NCI-H1092 (cell line): ENCODE measurements at places on chromosomes 12 and 14.

- DNase-seq, result no peak
Measured at GRCh38 chr12:110330544-110330943, 49.5 kb downstream of the ATP2A2 start.

- no peak for DNase-seq
Measured at GRCh38 chr12:131330106-131330815, 376.6 kb downstream of the ADGRD1 start.

DNA sequence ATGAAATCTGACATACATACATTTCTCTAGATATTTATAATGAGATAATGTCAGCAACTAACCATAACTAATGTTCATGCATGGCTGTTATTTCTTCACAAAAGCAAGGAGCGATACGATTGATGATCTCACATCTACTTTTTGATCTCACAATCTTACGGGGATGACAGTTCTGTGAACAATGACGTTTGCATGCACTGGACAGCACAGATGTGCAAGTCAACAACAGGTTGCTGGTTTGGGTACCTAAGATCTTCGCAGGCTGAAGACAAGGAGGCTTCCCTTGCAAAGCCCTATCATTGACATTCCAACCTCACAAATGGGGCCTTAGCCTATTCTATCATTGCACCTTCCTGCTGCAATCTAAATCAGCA lies 53.6 kb downstream of the C12orf42 start:
- DNase-seq, result no peak

GRCh38 chr14:100864206-100864605 lies 38.3 kb downstream of the MEG3 start:
- DNase-seq, result no peak

- DNase-seq, result no peak
Measured at GRCh38 chr14:49703965-49704364, 11.0 kb downstream of the KLHDC1 start.

DNA sequence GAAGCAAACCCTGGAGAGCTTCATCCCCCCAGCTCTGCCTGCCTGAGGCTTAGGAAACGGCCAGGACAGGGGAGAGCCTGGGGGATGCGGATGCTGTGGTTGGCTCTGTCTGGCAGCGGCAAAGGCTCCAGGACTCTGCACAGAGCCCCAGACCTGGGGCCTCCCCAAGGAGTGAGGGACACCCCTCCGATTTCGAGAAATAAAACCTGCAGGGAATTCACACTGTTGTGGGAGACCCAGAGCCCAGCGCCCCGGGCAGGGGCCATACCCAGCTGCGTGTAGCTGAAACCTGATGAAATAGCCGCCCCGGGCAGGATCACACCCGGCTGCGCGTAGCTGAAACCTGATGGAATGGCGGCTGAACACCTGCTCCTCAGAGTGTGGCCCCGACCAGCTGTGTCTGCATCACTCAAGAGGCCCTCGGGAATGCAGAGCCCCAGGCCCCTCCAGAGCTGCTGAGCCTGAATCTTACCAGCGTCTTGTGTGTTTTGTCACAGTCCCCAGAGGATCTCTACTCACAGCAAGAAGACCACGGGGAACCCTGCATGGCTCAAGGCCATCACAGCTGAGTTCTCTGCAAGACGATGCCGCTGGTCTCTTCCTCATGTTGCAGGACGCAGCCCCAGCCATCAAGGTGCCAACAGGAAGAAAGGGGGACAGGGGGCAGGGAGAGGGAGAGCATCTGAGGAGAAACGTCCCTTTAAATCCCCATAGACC lies 46.5 kb upstream of the GALNT9 start:
- DNase-seq, result no peak

DNA sequence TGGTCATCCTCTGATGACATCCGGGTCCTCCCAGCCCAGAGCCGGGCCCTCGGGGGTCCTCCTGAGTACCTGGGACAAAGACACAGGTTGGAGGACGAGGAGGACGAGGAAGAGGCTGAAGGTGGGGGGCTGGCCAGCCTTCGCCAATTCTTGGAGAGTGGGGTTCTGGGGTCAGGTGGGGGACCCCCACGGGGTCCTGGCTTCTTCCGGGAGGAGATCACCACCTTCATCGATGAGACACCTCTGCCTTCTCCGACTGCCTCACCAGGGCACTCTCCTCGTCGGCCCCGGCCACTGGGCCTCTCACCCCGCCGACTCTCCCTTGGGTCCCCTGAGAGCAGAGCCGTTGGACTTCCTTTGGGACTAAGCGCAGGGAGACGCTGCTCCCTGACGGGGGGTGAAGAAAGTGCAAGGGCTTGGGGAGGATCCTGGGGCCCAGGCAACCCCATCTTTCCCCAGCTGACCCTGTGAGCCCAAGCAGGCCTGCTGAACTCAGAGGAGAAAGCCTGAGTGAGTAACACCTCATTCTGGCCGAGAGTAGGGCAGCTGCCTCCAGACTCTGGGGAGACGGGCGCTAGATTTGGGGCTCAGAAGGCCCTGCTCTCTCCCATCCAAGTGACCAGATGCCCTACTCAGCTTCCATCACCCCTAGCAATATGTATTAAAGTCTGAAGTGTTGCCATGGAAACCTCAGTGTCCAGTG lies 1.3 kb upstream of the P3H3 start:
- no peak for DNase-seq

GRCh38 chr12:47808574-47809365 lies 10.9 kb downstream of the HDAC7 start:
- DNase-seq, result no peak

- no peak for DNase-seq
Measured at GRCh38 chr12:8860165-8860961, 37.9 kb downstream of the A2ML1 start.

DNA sequence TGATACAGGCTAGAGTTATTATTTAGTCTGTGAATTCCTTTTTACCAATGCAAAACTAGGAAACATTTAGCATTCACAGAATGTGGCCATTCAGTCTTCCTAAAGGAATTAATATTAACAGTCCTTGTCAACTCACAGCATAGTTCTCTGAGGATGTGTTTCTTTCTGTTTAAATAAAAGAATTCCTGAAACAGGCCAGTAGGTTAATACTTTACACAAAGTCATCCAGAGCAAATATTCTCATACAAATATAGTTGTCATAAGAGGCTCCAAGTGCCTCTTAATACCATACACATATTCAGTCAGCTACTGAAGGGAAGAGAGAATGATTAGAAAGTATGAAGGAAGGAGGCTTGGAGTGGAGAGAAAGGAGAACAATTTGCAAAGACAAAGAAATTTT lies 120.1 kb downstream of the LMNTD1 start:
- no peak for DNase-seq

DNA sequence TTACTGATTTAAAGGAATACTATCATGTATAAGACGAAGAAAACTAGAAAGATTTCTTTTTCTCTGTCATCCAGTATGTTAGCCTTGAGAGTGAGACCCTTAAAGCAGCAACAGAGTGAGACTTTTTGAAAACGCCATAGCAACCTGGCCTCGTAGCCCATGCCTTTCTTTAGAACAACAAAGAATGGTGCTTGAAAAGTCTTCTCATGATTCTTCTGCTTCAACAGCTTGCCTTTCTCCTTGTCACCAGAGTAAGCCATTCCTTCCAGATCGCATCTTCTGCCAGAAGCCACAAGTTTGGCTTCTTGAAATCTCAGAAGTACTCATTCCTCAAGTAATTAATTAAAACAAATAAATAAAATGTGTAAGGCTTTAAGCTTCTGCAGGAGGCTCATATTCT lies 109.3 kb downstream of the PDE3A start:
- DNase-seq, result no peak

- no peak for DNase-seq
Measured at GRCh38 chr14:68834816-68835215, 41.9 kb upstream of the ZFP36L1 start.

- DNase-seq, result no peak
Measured at GRCh38 chr12:19525274-19525673, 86.0 kb downstream of the AEBP2 start.

DNA sequence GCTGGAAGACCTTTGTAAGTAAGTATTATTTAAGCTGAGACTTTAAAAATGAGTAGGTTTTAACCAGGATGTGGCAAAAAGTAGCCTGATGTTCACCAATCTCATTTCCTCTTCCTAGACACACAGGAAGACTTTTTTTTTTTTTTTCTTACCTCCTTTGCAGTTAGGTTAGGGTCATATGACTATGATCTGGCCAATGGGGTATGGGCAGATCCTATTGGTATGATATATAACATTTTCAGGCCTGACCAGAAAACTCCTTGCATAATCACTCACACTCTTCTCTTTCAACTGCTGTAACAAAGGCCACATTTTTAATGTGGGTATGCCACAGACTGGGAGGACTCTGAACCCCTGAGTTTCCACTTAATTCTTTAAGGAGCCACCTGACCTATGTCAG lies 2.7 kb upstream of the RPS6KA5 start:
- DNase-seq, result no peak

- no peak for DNase-seq
Measured at GRCh38 chr12:39420043-39420442, 22.9 kb downstream of the KIF21A start.

DNA sequence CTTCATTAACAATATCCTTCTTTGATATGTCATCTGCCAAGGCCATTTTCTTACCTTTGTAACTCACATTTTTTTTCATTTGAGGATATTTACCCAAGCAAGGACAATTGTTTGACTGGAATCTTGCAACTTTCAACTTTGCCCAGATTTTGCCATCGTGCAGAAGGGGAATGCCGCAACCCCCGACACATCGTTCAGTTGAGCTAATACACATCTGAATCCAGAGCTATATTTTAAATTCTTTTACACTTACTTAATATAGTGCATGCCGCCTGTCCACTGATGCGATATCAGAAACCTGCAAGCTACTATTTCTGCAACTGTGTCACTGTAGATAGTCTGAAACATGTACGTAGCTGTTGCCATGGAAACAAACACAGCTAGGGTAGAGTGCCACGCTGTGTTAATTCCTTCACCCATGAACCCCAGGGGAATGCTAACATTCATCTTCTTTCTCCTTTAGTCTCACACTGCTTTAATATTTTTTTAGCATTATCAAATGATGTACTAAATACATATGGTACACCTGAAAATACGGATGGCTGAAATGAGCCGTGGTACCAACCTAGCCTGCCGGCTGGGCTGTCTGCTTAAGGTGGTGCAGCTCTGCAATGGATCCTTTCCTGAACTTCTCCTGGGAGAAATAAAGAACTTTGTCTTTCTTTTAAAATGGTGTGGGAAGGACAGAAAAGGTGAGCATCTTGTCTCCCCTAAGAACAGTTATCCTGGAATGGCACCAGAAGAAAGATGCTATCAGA lies 77.0 kb upstream of the FOXN3 start:
- DNase-seq, result no peak

- no peak for DNase-seq
Measured at GRCh38 chr12:15834575-15834974, 45.4 kb upstream of the EPS8 start.

DNA sequence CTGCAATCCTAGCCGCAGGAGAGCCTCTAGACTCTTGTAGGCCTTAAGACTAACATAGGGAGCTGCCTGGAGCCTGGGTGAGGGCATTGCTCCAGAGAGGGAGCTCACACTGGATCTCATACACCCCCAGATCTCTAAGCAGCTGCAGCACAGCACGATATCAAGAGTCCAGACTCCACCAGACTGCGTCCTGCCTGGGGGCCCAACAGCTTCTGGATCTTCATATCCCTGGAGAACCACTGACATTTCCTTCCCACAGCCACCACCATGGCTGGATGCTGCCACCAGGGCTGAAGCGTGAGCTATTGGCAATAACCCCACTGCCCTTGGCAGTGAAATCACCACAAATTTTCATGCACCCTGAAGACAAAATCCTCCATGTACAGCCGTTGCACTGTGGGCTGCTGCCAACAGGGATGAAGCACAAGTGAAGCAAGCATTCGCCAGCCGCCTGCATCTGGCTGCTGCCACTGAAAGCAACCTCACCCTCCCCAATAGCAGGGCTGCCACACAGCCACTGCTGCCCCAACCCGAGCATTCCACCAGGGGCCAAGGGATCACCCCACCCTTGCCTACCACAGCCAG lies 28.2 kb downstream of the CACNA2D4 start:
- no peak for DNase-seq

DNA sequence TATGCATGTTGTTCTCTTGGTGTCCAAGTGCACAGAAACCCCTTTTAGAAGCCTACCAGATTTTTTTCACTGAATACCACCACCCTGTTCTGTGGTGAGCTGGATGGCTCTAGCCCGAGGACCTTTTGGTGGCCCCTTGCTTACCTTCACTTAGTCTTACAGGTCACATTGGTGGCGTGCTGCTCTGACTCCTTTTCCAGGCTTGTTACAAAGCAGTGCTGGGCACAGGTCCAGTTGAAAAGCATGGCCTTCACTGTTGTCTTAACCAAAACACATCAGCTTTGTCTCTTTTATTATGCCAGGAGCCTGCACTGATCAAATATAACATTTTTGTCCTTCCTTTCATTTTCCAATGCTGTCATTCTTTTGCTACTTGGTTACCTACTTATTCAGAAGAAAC lies 43.6 kb upstream of the ARHGAP5 start:
- DNase-seq, result no peak

- DNase-seq, result no peak
Measured at GRCh38 chr12:120260607-120261006, 4.9 kb downstream of the PXN start.

DNA sequence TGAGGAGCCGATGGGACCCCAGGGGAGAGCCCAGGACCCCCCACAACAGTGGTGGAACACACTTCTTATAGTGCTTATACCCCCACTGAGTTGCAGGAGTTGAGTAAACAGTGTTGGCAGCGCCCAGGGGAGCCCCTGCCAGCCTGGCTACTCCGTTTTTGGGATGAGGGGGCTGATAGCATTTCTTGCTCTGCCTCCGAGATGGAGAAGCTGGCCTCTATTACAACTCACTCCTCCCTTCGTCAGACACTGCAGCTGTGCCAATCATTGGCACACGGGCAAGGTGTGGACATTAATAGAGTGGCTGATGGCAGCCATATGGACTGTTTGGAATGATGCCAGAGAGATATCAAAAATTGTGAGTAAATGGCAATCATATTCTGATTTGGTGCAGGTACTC lies 94.9 kb upstream of the TMPO start:
- no peak for DNase-seq

- DNase-seq, result no peak
Measured at GRCh38 chr14:69760810-69761209, 6.1 kb upstream of the SRSF5 start.

GRCh38 chr12:59429766-59430165 lies 166.1 kb upstream of the SLC16A7 start:
- DNase-seq, result no peak

GRCh38 chr12:169528-170370 lies 44.2 kb downstream of the SLC6A12 start:
- DNase-seq, result no peak

DNA sequence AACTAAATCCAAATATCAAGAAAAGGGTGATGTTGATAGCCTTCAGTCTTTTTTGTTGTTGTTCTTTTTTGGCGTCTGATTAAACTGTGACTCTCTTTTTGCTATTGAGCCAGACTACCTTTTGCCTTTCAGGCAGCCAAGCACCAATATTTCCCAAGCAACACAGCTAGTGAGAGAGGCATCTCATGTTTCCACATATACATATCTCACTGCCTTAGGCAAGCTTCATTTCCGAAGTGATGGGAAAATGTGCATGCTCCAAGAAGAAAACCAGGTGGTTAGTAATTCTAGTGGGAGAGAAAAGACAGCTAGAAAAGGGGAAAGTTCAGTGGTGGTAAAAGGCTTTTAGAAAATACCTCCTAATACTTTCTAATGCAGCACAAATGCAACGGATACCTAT lies 277.7 kb downstream of the TMTC2 start:
- DNase-seq, result no peak

- DNase-seq, result no peak
Measured at GRCh38 chr12:116201908-116202307, 75.6 kb downstream of the MED13L start.

GRCh38 chr12:53603804-53604203 lies 22.4 kb downstream of the ATF7 start:
- DNase-seq, result no peak
